ENCODE measurements at places on chromosomes 13 and 19.

DNA sequence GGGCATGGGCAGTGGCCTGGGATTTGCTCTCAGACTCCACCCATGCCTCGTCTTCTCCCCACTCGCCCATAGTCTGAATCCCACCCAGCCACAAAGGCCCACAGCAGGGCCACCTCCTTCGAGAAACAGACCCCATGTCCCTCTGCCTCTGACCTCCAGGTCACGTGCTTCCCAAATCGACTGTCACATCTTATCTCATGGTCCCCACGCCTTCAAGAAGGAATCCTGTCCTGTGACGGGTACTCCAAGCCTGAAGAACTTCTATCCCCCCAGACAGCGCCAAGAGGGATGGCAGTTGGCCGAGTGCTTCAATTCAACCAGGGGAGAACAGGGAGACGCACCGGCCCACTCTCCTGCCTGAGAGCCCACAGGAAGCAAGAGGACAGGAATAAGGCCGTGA, 16.5 kb downstream of the MLLT1 start:
- no peak for DNase-seq

DNA sequence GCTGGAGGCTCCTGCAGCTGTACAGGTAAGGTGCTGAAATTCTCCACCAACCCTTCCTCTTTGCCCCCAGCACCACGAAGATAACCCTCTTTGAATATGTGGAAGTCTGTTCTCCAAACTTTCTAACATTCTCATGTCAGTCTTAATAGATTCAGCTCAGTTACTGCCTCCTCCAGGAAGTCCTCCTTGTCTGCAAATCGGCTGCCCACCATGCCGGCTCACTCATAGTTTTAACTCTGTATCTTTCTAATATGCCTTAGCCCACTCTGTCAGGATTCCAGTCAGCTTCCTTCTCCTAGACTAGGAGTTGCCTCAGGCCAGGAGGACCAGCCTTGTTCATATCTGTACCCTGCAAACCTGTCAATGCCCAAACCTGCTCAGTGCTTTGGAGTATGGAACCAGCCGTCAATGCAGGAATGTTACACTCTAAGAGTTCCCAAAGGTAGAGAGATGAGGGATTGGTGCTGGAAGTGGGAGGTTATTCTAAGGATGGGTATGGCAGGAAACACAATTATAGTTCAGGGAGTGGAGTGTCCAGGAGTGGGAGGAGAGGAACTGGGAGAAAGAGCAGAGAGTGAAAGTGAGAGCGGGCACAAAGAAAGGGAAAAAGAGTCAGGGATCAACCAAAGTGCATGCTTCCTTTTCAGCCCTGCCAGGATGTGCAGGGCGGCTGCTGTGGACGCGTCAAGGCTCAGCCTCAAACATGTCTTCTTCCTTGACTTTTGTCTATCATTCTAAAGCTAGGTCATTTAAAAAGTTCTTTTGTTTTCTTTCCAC, 38.0 kb upstream of the ALOX5AP start:
- no peak for DNase-seq

- peak; percentile 20 for DNase-seq
Measured at GRCh38 chr19:7831452-7831851, 1.4 kb downstream of the EVI5L start.

DNA sequence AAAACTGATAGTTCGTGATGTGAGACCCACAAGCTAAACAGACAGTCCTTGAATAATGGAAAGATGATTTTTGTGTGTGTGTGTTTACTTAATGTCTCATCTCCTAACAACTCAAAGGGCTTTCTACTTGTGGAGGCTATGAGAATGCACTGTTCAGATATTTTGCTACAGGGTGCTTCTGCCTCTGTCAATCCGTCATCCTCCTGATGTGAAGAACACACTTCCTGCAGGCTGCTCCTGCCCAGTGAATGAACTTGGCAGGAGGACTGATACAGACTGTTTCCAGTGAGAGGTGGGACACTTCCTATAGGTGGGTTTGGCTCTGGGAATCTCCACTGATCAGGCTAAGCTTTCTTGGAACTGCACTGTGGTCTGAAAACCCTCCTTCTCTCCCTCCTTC, 168.4 kb upstream of the STARD13 start:
- peak; percentile 18 for DNase-seq

- no peak for DNase-seq
Measured at GRCh38 chr13:42574011-42574410, at the start of gene TNFSF11. TSS of gene TNFSF11 (plus strand) at chr13:42574152. CDS start at chr13:42574304, 152 bp downstream.

- DNase-seq, result no peak
Measured at GRCh38 chr19:47854459-47854858, 4.6 kb upstream of the TPRX2 start.

- no peak for DNase-seq
Measured at GRCh38 chr19:34961775-34962686, 2.0 kb downstream of the ZNF792 start.

- DNase-seq, result peak; percentile 64
Measured at GRCh38 chr19:38975861-38976271, 324 bp upstream of the FBXO17 start.

GRCh38 chr19:2381148-2381820, 21.2 kb downstream of the TMPRSS9 start:
- peak; percentile 39 for DNase-seq
